ENCODE measurements at places on chromosomes 6 and 20. TPM values are rescaled to one million over a fixed set of nuclear protein-coding genes. Genes with fewer than 3 reads are reported as not detected.

GRCh38 chr20:20780127-20780824 lies 67.8 kb upstream of the RALGAPA2 start:
- no peak for DNase-seq

DNA sequence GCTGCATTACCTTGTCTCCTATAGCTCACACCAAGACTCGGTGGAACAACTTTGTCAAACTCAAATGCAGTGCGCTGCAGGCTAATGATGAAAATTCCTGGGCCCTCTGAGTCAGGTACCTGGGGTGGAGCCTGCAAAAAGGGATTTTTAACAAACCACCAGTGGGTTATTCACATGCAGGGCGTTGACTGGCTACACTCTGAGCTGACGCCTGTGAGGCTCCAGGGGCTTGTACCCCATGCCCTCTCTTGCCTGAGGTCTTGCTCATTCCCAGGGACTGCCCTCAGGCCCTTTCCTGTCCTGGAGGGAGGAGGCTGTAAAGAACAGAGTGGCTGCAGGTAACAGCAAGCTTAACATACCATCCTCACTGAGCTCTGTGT lies 9.2 kb downstream of the GTSF1L start:
- no peak for DNase-seq

PGC gene
- 0.16 TPM for polyA plus RNA-seq

DNA sequence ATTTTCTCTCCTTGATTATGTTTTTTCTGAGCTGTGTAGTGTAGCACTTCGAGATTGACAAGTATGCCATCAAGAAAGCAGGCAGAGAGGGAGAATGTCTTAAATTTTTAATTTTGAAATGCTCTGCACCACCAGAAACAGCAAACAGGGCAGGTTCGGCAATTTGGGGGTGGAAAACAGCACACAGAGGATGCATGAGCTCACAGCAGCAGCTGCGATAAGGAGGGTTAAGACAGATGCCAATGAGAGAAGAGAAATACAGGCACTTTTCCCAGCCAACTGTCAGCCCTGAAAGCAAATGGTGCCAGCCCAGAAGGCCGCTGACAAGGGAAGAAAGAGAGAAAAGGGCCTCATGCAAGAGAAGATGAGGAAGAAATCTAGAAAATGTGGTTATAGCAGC lies 15.1 kb upstream of the SNRPB2 start:
- DNase-seq: no peak

ARFGEF3 gene
- polyA plus RNA-seq: 5.7 TPM

MAP7 gene
- polyA plus RNA-seq: 33.9 TPM

- no peak for DNase-seq
Measured at GRCh38 chr6:25637211-25637610, 14.8 kb upstream of the SCGN start.

GRCh38 chr20:34397096-34397495 lies 34.0 kb downstream of the ITCH start:
- DNase-seq: no peak

DNA sequence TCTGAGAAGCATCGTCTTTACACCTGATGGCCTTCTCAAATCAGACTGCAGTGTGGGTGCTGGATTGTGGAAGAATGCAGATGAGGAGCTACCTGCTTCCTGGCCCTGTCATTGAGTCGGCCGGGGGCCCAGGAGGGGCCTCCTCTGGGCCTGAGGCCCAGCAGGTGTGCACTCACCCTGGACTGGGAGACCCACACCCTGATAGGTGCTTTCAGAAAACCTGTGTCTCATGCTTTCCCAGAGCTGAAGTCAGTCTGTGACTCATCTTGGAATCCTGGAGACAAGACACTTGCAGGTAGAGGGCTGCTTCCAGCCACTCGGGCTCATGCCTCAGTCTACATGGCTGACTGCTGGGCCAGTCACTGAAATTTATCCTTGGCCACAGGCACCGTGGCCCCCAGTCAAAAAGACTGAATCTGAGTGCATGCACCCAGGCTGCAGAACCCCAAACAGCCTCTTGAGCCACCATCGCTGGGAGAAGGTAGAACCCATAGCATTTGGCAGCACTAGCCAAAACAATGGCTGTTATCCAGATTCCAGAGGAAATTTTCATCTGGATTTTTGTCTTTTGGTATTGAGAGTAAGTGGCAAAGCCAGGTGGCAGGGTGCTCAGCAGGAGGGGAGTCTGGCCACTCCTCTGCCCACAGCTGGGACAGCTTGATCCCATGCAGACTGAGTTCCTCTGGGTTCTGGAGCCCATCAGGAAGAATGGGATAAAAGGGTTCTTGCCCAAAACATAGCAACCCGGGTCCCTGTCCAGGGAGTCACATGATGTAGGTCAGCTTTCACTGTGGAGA lies 182.0 kb upstream of the CST7 start:
- DNase-seq: no peak

IPCEF1 gene
- 5.2 TPM for polyA plus RNA-seq

PRICKLE4 gene
- 7.0 TPM for polyA plus RNA-seq

GRCh38 chr6:98260382-98260781 lies 574.0 kb upstream of the POU3F2 start:
- no peak for DNase-seq

SYNE1 gene
- 119 TPM for polyA plus RNA-seq

- no peak for DNase-seq
Measured at GRCh38 chr6:108438918-108439317, 121.8 kb upstream of the FOXO3 start.
